Fibroblast of the aortic adventitia (primary cell): ENCODE measurements at places on chromosomes 1 and 21.

- no peak for DNase-seq
These were observed 9.4 kb upstream of the GPX7 start for GRCh38 chr1:52592637-52593323.

DNA sequence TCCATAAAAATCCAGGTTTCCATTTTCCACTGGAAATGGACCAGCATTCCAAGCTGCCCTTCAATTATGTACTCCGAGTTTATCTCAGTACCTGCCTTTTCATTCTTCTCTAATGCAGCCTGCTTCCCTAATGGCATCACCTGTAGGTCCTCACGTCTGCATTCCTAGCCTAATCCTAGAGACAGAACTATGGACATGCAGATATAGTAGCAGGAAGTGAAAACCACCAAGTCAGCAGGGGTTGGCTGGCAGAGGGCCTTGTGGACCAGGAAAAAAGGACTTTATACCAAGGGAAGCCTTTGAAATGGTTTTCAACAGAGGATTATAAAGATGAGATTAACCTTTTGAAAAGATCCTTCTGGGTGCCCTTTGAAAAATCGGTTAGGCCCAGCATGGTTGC is 135.7 kb upstream of the L1TD1 start:
- no peak for DNase-seq

- DNase-seq, result peak; percentile 18
These were observed 44.7 kb downstream of the ABCG1 start for GRCh38 chr21:42263591-42264131.

- DNase-seq, result peak; percentile 47
These were observed 263.6 kb upstream of the USP24 start for GRCh38 chr1:55478742-55479141.

DNA sequence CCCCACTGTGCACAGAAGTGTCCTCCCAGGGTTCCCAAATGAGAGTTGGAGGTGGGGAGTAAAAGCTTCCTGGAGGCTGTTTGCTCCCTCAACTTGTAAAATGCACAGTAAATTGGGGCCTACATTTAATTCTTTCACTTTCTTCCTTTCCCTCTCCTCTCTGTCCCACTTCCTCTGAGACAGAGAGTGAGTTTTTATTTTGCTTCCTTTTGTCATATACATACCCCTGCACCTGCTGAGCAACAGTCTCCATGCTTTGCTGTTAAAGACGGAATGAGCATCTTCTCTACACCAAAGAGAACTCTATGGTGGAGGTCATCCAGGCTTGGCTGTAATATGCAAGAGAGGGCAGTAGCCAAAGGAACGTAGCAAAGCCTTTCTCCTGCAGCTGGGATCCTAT is 79.3 kb upstream of the VAV3 start:
- no peak for DNase-seq

DNA sequence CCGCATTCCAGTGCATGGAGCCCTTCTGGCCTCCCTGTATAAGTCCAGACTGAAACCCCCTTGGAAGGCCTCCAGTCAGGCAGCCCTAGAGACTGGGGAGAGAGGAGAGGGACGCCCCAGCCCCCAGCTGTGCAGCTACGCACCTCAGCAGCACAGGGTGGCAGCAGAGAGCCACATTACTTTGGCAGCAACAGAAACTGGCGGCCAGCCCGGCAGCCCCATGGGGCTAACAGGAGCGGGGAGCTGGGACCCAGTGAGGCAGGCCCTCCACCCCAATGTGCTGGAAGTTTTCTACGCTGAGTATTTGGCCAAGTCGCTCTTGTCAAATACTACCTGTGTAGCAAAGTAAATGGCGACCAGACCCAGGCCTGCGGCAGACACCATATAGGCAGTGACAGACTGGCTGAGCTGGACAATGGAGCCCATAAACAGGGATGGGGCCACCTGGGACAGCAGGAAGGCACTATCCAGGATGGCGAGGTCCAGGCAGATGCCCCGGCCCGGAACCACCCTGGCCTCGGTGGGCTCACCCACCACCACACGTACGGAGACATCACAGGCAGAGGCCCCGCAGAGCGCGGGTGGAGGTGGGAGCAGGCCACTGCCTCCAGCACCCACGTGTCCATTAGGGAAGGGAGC is 21.2 kb downstream of the SLC45A3 start:
- DNase-seq, result peak; percentile 68

GRCh38 chr1:178101654-178102053 is 7.8 kb downstream of the RASAL2 start:
- DNase-seq, result peak; percentile 77

- DNase-seq, result no peak
These were observed 45.5 kb downstream of the MAN1C1 start for GRCh38 chr1:25662061-25662460.

GRCh38 chr1:187853505-187853904 is 1024.8 kb downstream of the PLA2G4A start:
- DNase-seq, result no peak

DNA sequence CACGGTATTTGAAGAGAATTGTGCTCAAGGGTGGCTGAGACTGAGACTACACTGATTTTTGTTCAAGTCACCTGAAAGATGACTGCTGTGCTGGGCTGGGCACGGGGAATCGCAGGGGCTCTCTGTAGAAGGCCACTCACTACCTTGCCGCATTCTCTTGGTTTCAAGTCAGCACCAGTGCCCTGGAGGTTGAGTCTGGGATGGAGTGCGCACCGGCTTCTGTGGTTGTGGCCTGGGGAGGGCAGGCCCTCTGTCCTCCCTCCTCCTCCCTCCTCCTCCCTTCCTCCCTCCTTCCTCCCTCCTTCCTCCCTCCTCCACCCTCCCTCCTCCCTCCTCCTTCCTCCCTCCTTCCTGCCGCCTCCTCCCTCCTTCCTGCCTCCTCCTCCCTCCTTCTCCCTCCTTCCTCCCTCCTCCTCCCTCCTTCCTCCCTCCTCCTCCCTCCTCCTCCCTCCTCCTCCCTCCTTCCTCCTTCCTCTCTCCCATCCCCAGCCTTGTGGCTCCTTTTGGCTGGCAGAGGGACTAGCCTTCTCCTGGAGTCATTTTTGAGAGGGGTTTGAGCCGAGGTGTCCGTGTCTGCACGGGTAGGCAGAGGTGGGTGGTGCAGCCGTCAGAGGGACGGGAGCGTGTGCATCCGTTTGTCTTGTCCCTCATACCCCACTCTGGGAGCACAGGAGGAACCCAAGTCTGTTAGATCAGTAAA is 9.5 kb downstream of the RER1 start:
- DNase-seq, result no peak

GRCh38 chr1:91830242-91831131 is 55.5 kb downstream of the TGFBR3 start:
- peak; percentile 81 for DNase-seq
